ENCODE measurements at places on chromosomes 13 and 19.

GRCh38 chr13:43783820-43784219 is 3.0 kb downstream of the ENOX1 start:
- DNase-seq, result no peak

GRCh38 chr13:32195713-32196112 is 119.5 kb downstream of the ZAR1L start:
- no peak for DNase-seq

- DNase-seq, result no peak
These were observed 12.0 kb downstream of the FTL start for GRCh38 chr19:48977061-48977460.

DNA sequence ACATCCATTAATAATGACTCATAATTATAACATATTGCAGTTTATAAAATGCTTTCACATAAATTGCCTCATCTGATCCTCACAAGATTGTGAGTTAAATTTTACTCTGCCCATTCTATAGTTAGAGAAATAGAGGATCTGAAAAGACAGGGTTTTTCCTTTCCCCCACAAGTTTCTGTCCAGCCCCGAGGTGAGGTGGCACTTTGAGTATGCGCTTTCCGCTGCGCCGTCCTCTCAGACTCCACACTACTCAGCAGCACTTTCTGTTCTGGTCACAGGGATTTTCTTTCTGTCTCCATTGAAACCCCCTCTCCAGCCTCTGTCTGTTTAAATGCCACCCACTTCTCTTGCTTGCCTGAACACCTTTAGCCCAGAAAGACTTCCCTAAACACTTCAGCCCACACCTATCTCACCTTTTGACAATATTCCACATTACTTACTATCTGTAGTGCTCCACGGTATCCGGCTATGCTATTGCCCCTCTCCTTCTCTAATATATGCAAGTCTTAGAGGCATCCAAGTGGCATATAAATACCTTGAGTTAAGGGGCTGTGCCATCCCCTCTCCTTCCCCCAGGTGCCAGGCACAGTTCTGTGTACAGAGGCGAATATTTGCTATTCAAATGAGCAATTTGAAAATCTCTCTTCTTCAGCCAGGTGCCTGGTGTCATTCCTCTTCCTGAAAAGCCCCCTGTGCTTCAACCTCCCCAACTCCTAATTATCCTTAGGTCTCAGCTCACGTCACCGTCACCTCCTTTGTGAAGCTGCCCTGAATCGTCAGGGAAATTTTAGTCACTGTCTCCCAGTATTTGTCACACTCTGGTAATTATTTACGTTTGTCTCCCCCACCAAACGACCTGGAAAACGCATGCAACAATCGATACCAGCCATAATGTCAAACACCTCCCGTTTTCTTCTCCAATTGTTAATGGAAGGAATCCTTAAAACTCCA is 268.7 kb downstream of the NHLRC3 start:
- no peak for DNase-seq

- no peak for DNase-seq
These were observed 81.8 kb upstream of the SIAH3 start for GRCh38 chr13:45933203-45933908.

- peak; percentile 57 for DNase-seq
These were observed 27.8 kb downstream of the NFIX start for GRCh38 chr19:13022859-13023636.

GRCh38 chr19:46919324-46919723 is 58.5 kb downstream of the ARHGAP35 start:
- no peak for DNase-seq

DNA sequence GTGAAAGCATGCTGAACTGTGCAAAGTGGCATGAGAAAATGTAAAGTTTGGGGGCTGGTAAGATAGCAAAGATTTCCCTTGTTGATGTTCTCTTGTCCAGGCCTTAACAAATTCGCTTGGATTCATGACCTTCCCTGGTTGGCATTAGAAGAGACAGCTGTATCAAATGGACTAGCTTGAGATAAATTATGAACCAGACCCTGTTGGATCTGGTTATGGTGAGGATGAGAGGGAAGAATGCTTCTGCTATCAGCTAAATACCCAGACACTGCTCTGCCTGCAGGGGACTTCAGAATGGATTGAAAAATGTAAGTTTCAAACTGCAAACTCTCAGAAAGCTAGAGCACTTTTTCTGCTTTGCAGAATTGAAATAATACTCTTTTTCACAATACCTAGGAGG is 135.2 kb downstream of the EFNB2 start:
- no peak for DNase-seq

GRCh38 chr19:41932720-41933332 is 4.6 kb upstream of the ERFL start:
- no peak for DNase-seq

GRCh38 chr13:96533408-96533807 is 443.5 kb downstream of the HS6ST3 start:
- no peak for DNase-seq

- DNase-seq, result no peak
These were observed 12.6 kb downstream of the LSM4 start for GRCh38 chr19:18310118-18310909.

DNA sequence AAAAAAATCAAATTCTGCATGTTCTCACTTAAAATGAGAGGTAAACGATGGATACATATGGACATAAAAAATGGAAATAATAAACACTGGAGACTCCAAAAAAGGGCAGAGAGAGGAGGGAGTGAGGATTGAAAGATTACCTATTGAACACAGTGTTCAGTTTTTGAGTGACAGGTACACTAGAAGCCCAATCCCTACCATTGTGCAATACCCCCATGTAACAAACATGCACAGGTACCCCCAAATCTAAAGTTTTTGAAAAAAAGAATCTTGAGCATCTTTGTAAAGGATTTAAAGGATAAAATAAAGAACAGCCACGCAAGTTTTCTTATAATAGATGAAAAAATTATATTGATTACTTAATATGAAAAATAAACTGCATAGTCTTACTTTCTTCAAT is 16.7 kb upstream of the CLC start:
- no peak for DNase-seq

- no peak for DNase-seq
These were observed 41.9 kb downstream of the SKA3 start for GRCh38 chr13:21134475-21134874.

DNA sequence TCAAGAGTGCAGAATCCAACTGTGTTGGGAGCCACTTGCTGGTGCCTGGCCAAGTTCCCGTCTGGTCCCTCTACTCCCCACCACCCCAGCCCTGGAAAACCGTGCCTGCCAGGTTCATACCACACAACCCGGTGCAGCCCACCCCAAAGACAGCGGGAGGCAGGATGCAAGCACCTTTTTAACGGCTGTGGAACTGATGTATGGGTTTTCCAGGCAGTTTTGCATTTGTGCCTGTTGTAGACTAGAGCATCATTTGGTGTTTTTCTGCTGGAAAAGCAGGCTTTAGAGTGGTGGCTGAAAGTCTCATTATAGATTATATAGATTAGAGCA is 13.5 kb downstream of the TFDP1 start:
- no peak for DNase-seq

GRCh38 chr13:25768838-25769237 is 283.0 kb downstream of the SHISA2 start:
- DNase-seq, result no peak

- DNase-seq, result no peak
These were observed 832.0 kb upstream of the SLITRK5 start for GRCh38 chr13:86839221-86839620.

GRCh38 chr19:47729799-47730520 is 15.4 kb upstream of the NOP53 start:
- DNase-seq, result peak; percentile 66

DNA sequence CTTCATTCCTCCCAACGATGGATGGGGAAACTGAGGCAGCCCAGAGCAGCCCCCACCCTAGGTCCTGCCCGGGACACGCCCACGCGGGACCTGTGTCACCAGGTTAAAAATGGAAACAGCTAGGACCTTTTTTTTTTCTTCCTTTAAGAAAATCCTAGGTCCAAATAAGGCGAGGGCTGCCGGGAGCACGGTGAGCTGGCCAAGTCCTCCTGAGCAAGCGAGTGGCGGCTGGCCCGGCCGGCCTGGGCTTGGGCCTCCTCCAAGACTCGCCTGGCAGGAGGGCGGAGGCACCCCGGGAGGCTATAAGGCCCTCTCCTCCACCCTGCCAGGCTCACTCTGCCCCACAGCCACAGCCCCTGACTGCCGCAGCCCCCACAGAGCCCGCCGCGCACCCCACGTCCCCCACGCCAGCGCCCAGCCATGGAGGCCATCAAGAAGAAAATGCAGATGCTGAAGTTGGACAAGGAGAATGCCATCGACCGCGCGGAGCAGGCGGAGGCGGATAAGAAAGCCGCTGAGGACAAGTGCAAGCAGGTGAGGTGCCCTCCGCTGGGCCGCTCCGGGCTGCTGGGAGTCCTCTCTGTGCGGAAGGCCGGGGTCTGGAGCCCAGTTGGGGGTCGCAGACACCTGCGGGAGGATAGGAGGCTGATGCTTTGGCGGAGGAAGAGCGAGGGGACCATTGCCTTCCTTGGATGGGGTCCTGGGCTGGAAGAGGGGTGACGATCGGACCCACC is 8.9 kb upstream of the TPM4 start:
- no peak for DNase-seq

- no peak for DNase-seq
These were observed 29.9 kb downstream of the TINCR start for GRCh38 chr19:5537870-5538269.

- no peak for DNase-seq
These were observed 1671.5 kb upstream of the SLC10A2 start for GRCh38 chr13:104737713-104738112.

GRCh38 chr19:57434386-57435061 is 601 bp upstream of the ZNF749 start:
- no peak for DNase-seq

- DNase-seq, result no peak
These were observed 22.3 kb downstream of the IER2 start for GRCh38 chr19:13172346-13173138.

GRCh38 chr13:79445968-79446645 is 34.8 kb upstream of the NDFIP2 start:
- no peak for DNase-seq

DNA sequence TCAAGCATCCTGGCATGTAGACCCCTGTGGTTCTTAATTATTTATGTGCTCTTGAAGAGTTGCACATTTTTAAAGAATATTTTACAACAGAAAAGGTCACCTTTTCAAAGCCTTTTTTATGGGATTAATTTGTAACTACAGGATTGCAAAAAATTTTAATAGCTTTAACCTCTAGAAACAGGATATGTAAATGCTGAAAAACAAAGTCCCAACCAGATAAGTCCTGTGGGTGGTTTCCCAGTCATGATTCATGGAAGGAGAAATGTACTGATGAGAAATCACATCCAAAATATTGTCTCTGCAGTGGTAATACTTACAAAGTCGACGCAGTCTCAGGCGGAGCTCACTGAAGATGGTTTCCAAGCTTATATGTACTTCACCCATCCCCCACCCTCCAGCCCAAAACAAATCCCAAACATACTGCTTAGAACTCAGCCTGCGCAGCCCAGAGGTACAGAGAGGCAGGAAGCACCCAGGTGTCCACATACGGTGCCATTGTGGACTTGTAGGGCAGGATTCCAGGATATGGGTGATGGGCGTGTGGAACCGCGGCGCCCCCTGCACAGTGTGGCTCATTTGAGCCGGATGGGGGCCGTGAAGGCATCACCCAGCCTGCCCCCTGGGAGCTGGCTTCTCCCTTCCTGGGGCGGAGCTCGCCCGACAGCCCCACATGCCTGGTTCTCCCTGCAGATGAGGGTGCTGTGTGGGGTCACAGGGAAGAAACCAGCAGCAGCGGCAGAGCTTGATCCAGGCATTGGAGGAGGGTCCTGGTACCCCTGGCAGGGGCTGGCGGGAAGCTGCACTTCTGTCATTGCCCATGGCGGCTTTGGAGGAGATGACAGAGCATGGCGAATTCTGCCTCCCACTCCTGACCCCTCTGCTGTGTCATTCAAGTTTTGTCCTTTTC is 101.2 kb downstream of the ATP11A start:
- DNase-seq, result no peak

GRCh38 chr19:56986386-56986785 is 133.4 kb upstream of the USP29 start:
- DNase-seq, result no peak

DNA sequence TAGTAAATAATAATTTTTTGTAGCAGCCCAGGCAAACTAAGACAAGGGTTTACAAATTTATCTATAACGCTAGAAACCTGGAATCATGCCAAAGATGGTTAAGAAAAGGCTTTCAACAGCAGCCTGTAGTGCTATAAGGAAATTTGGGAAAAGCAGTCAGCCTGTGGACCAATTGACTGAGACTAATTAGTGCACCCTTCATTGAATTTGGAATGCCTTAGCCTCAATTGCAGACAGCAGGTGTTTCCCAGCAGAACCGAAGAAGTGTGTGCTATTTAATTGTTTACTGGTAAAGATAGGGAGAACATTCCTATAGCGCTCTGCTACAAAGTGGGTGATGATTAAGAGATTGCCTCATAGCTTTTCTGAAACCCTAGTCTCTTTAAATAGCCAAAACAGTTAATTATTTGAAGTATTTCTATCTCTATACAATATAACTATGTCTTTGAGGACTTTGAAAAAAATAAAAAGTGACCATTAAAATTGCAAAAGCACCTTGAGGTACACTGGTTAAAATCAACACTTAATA is 1884.3 kb upstream of the PCDH20 start:
- no peak for DNase-seq

DNA sequence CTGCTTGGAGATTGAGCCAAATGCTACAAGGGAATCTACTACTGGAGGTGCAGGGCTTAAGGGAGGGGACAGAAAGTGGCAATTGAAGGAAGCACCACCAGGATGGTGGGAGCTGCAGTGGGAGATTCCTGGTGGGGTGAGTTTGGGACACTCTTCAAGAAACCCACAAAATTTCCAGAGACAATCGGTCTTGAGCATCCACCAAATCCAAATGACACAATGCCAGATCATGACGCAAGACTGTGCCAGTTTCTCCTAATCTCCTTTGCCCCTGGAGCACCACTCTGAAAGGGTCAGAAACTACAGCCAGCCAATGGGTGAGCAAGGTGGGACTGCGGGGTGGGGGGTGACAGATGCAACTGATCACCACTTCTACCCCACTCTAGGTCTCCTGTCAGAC is 78.7 kb downstream of the LRRC63 start:
- no peak for DNase-seq

- no peak for DNase-seq
These were observed 118.7 kb downstream of the POSTN start for GRCh38 chr13:37479916-37480315.

GRCh38 chr19:45391346-45391745 is 13.5 kb downstream of the PPP1R13L start:
- no peak for DNase-seq

DNA sequence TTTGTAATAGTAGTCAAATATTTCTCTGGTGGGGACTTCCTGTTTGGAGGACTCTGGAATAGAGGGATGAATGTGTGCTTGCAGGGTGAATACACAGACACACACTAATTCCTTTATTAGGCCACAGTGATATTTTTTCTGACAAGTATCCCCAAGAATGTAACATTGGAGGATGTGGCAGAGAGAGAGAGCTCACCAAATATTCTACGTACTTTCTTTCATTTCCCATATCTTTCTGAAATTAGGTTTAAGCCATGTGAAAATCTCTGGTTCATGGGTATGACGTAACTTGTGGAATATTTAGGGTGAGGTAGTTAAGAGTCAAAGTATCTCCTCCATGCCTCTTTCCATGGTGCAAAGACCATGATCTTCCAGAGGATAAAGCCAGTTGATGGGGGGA is 463.4 kb downstream of the DIAPH3 start:
- no peak for DNase-seq

- DNase-seq, result no peak
These were observed 697.5 kb upstream of the PCDH20 start for GRCh38 chr13:62113179-62113578.

- DNase-seq, result no peak
These were observed 34.8 kb upstream of the DPRX start for GRCh38 chr19:53597023-53597422.
